ENCODE measurements at places on chromosomes 2 and 18.

GRCh38 chr2:189702071-189702470, 27.6 kb downstream of the ANKAR start:
- peak; percentile 63 for DNase-seq

DNA sequence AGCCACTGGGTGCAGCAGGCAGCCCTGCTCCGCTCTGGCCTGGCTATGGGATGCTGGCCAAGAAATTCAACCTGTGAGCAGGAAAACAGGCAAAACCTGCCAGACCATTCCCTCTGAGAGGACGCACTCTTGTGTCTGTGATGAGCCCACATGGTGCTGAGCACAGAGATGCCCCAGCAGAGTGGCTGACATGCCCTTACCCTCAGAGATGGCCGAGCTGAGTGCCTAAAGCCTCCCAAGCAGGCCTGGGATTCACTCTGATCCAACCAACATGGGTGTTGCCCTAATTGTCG, 34.3 kb upstream of the TAF1B start:
- no peak for DNase-seq

GRCh38 chr2:55011831-55012671, 38.2 kb downstream of the RTN4 start:
- DNase-seq, result no peak

GRCh38 chr18:75143851-75144250, 65.1 kb downstream of the PTGR3 start:
- no peak for DNase-seq

DNA sequence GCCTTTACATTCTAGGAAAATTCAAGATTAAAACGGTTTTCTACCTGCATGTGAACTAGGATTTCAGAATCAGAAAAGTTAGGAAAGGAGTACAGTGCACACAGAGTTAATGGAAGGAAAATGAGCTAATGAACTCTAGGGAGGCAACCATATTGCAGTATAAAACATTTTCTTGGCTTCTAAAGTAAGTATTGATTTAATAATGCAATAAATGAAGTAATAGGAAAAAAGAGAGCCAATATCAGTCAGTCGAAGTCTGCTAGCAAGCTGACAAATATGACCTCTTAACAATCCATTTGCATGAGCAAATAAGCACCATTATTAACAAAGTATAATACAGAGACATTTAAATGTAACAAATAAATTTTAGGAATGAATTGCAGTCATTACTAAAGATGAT, 80.2 kb upstream of the COL3A1 start:
- no peak for DNase-seq

DNA sequence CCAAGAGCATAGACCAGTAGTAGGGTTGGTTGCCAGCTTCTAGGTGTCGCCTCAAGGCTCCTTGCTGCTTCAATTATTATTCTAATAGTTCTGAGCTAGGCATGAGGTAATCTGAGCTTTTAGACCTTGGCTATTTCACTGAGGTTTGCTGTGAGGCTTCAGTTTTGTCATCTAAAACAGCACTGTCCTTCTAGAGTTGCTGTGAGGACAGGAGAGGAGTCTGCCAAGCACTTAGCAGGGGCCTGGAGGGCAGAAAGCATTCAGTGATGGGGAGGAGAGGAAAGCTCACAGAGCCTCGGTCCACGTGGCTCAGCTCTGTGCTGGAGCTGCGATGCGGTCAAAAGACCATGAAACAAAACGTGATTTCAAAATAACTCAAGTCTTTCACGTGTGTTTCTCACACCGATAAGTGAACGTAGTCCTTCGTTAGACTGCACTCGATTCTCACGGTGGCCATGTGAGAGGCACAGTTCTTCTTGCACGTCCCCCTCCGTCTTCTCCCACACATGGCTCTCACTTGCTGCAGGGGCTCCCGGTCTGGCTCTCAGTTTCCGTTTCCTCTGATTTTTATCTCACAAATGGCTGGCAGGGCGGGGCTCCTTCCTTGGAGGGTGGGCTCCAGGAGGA, 113.7 kb downstream of the B3GNT2 start:
- DNase-seq, result peak; percentile 76

GRCh38 chr2:26745609-26746327, 18.3 kb upstream of the SLC35F6 start:
- peak; percentile 88 for DNase-seq

- no peak for DNase-seq
These were observed 828.6 kb upstream of the POU3F3 start for GRCh38 chr2:104025295-104025694.

GRCh38 chr2:202950592-202950991, 38.5 kb downstream of the CARF start:
- DNase-seq, result peak; percentile 88

GRCh38 chr2:26326514-26326913, 19.4 kb upstream of the SELENOI start:
- peak; percentile 33 for DNase-seq

DNA sequence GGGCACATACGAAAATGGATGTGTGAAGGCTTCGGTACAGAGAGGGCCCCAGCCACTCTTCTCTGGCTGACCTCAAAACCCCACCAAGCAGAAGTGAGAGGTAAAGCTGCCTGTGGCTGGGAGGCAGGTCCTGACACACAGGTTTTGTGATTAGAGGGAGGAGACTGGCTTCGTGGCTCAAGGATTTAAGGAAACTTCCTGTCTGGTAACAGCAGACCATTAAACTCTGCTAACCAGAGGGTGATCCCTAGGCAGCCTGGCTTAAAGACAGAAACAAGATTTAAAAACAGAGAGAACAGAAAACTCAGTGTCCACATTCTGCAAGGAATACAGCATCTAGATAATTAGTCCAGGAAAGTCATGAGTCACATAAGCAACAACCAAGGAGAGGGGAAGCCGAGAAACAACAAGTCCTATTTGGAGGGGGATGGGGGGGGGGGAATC, 101.9 kb downstream of the NFATC1 start:
- no peak for DNase-seq

DNA sequence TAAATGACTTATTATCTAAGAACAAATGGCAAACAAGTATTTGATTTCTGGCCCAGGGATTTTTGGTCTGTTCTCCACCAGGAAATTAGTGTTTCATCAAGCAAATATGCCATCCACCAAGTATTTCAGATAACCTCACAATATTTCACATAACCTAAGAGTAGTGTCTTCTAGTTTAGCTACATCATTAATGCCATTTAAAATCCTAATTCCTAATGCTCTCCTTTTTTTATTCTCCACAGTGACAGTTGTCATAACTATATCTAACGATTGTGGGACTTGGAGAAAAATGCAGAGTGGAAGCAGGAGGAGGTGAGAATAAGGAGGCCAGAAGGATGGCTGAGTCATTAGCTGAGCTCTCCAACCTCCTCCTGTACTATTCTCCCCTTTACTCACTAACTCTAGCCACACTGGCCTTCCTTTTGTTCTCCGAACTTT, 58.5 kb upstream of the CTLA4 start:
- no peak for DNase-seq

GRCh38 chr2:158740127-158740526, 55.0 kb upstream of the DAPL1 start:
- DNase-seq, result no peak

DNA sequence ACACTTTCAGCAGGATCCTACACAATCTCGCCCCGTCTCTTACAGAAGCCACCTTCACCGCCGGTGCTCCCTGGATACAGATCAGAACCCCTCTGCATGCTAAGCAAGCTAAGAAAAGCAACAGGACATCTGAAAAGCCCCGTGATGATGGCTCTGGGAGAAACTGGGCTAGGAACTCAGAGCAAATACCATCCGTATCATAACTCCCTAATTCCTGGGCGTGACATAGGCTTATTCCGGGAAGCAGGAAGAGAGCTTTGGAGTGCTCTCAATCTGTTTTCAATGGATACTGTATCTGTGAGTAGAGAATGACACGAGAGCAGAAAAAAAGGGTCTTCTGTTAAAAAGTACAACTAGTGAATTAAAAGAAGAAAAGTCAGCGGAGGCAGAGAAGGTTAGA, 121.6 kb downstream of the SPP2 start:
- DNase-seq, result no peak

DNA sequence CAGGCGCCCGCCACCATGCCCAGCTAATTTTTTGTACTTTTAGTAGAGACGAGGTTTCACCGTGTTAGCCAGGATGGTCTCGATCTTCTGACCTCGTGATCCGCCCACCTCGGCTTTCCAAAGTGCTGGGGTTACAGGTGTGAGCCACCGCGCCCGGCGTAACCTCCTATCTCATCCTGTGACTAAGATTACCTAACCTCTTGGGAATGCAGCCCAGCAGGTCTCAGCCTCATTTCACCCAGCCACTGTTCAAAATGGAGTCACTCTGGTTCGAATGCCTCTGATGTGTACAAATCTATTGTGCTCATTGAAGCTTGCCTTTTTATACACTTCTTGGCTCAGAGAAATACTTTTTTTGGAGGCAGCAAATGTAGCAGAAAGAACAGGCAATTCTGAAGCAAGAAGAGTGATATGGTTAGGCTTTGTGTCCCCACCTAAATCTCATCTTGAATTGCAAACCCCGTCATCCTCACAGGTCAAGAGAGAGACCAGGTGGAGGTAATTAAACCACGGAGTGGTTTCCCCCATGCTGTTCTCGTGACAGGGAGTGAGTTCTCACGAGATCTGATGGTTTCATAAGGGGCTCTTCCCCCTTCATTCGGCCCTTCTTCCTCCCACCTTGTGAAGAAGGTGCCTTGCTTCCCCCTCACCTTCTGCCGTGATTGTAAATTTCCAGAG, 60.6 kb downstream of the SLC4A3 start:
- DNase-seq, result no peak

GRCh38 chr2:111019381-111019780, 101.3 kb upstream of the BCL2L11 start:
- no peak for DNase-seq

DNA sequence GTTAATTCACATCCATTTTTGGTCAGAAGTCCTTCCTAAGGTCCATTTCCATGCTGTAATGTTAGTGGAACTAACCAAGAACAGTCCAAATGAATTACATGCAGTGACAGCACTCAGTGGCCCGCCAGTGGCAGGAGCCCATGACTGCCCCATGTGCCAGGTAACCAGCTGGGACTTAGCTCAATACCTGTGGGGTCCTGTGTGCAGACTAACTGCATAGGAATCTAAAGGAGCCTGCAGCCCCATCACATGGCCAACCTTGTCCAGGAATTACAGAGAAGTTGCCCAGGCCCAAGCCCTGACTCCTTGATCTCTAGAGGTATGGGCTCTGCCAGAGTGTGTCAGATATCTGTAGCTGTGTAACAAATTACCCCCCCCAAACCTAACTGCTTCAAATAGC, 35.4 kb upstream of the GPR17 start:
- no peak for DNase-seq

- DNase-seq, result no peak
These were observed 22.1 kb downstream of the TTLL4 start for GRCh38 chr2:218732761-218733158.

GRCh38 chr2:240819126-240819857, 727 bp downstream of the KIF1A start:
- DNase-seq, result no peak

GRCh38 chr2:224640679-224641078, 55.5 kb upstream of the CUL3 start:
- no peak for DNase-seq

GRCh38 chr18:8008033-8008432, 440.9 kb downstream of the PTPRM start:
- no peak for DNase-seq

DNA sequence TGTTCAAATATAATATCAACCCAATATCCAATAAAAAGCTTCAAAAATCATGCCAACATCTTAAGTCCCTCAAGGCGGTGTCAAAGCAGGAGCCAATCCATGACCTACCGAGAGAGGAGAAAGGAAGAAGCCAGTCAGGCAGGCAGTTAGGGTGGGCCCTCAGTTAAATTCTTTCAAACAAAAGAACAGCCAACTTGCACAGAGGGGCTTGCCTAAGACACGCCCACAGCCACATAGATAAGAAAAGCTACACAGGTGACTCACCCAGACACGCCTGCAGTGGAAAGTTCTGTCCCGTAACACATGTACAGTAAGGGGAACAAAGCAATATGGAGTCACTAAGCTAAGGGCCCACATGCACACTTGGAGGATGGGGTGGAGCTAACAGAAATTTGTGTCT, 61.3 kb downstream of the SP110 start:
- peak; percentile 25 for DNase-seq

DNA sequence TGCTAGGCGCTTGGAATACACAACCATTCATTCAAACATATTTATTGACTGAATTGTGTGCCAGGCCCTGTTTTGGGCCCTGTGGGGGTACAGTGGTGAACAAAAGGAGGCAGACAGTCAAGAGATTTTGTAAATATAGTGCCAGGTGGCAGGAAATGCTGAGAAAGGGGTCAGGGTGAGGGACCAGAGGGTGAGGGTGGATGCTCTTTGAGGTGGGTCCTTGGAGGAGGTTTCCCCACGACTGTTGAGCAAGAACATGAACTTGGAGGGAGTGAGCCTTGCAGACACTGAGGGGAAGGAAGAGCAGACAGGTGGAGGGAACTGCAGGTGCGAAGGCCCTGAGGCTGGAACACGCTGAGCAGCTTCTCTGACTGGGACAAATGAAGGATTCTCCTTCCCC, 40.7 kb downstream of the ODC1 start:
- no peak for DNase-seq
